ENCODE measurements at places on chromosomes 5 and 9.

- DNase-seq: no peak
These were observed 47.6 kb upstream of the MEGF10 start for GRCh38 chr5:127243011-127243410.

DNA sequence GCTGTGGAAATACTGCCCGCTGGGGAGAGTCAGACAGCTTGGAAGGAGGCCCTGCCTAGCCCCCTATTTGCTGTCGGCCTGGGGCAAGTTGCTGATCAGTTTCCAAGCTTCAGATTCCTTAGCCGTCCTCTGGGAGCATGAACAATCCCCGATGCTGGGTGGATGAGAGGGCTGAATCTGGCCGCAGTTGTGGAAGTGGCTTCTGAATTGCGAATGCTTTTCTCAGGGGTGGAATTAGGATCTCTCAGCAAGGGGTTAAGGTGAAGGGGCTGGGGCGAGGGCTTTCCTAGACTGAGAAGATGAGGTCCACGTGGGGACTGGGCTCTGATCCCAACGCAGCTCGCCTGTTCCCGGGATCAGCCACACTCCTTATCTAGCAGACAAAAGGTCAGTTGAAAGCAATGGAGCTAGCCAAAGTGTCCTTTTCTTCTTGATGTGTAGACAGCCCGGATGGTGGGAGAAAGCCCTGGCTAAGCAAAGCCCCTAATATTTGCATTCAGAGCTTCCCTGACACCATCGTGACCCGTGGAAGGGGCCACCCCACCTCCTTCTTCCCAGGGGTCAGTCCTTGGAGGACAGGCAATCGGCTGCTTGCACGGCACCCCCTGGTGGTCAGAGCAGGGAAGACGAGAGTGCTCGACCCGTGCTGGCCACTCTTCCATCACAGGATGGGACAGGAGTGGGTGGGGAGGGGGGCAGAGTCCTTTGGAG lies 54.9 kb downstream of the COL15A1 start:
- DNase-seq: no peak

- no peak for DNase-seq
These were observed 136.3 kb upstream of the RASEF start for GRCh38 chr9:83199240-83199639.

DNA sequence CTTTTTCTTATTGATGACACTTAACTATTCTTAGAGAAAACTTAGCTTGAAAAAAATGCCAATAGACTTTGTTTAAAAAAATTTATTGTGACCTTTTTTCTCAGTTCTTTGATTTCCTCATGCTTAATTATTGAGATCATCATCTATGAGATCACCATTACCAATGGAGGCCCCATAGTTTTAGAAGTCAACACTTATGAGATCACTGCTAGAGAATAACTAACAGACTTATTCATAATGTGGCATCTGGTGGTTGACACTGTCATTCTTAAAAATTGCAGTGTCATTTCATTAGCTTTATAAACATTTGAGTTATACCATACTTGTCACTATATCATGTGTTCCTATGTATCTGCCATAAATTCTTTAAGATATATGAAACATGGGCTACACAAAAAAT lies 14.9 kb upstream of the FEM1C start:
- no peak for DNase-seq

DNA sequence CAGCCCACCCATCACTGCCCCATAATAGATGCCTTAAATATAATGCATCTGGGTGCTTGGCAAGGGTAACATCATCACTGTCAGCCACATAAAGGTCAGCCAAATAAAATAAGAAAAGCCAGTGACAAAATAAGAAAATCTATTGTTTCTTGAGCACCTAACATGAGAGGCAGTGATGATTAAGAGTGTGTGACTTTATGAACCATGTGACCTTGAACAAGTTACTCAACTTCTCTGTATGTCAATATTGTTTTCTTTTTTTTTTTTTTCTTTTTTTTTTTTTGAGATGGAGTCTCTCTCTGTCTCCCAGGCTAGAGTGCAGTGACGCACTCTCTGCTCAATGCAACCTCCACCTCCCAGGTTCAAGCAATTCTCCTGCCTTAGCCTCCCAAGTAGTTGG lies 98.7 kb downstream of the CDK5RAP2 start:
- DNase-seq: no peak

- DNase-seq: no peak
These were observed 212.2 kb downstream of the PCSK1 start for GRCh38 chr5:96220610-96221390.

- no peak for DNase-seq
These were observed 98.5 kb downstream of the GABBR2 start for GRCh38 chr9:98610211-98610610.

DNA sequence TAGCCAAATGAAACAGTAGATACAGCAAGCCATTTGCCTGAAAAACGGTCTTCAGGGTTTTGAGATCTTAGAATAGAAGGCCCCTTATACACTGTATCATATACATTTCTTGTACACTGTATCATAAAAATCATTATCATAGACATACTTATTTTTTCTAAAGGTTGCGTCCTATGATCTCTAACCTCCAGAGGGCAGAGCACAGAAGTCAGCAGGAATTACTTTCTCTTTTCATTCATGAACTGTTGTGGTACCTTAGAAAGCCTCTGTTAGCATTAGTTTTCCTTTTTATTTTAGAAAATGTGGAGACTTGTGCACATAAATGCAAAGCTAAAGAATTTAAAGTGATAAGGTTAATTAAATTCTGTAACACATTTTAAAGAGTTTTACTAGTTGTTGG lies 115.4 kb downstream of the OXCT1 start:
- DNase-seq: no peak

DNA sequence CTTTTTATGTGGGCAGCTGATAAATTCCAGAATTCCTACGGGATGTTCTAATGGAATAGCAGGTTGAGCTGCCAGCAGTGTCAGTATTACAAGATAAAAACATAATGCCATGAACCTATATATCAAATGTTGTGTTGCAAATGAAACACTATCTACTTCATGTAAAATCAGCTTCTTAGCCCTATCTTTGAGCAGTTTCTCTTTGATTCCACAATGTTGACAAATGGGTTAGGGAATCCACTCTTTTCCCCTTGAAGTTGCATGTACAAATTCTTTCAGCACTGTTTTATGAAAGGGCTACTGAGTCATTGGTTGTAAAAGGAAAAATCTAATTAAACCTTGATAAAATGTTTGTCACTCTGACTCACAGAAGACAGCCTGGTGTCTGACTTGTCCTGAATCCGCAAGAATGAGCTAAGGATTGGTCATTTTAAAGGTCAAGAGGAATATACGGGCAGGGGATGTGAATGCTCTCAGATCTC lies 950.6 kb upstream of the NUDT12 start:
- no peak for DNase-seq

GRCh38 chr9:6631207-6631512 lies 14.4 kb downstream of the GLDC start:
- DNase-seq: no peak

DNA sequence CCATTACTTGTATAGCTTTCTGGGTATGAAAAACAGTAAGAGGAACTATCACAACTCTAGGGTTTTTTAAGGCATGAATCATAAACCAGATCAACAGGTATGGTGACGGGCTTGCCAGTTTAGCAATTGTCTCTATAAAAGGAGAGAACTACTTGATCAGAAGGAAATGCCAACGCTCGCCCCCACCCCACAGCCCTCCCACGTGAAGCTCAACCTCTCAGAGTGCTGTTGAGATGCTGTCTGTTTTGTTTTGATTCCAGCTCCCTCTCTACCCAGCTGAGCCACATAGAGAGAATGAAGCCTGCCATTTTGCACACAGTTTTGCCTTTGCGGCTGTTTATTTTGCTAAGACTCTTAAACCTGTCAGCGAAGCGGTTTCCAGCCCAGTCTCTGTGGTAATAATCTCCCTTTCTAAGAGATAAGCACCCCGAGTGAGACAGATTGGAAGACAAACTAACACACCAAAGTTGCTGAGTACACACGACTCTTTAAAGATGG lies 257.9 kb upstream of the ANKRD55 start:
- no peak for DNase-seq

DNA sequence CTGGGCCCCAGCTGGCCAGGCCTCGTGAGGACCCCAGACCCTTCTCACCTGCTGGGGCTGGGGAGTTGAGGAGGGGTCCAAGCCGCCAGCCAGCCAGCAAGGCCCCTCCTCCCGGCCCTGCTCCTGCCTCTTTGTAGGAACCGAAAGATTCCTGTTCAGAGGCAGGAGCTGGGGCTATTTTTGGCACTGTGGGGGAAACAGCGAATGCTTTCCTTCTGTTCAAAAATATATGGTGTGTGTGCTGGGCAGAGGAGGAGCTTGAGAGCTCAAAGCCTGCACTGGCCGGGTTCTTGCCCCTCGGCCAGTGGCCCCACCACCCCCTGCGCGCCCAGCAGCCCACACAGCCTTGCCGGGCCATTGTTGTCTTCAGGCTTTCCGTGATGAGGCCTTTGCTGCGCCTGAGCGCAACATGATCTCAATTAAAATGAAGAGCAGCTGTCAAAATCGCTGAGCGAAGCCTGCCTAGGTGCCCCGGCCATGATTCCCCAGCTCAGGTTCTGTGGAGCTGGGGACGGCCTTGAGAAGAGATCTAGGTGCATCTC lies 13.4 kb downstream of the NCS1 start:
- DNase-seq: no peak

GRCh38 chr9:113888336-113888735 lies 12.2 kb downstream of the ZNF618 start:
- no peak for DNase-seq

DNA sequence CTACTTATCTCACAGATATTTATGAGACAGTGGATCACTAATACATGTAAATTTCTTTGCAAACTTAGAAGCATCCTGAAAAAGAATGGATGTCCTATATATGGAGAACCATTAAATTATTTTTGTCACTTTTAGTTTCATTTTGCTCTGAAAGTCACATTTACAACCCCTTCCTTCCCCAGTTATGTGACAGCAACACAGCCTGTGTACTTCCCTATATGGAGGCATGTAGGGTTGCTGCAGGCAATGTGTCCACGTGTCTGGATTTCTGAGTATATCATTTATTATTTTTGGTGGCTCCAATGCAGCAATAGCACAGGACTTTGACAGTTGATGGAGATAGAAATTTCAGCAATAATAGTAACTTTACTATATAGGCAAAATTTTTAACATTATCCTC lies 156.4 kb downstream of the ST8SIA4 start:
- DNase-seq: no peak

- DNase-seq: no peak
These were observed 16.5 kb upstream of the QRFP start for GRCh38 chr9:130912932-130913598.

DNA sequence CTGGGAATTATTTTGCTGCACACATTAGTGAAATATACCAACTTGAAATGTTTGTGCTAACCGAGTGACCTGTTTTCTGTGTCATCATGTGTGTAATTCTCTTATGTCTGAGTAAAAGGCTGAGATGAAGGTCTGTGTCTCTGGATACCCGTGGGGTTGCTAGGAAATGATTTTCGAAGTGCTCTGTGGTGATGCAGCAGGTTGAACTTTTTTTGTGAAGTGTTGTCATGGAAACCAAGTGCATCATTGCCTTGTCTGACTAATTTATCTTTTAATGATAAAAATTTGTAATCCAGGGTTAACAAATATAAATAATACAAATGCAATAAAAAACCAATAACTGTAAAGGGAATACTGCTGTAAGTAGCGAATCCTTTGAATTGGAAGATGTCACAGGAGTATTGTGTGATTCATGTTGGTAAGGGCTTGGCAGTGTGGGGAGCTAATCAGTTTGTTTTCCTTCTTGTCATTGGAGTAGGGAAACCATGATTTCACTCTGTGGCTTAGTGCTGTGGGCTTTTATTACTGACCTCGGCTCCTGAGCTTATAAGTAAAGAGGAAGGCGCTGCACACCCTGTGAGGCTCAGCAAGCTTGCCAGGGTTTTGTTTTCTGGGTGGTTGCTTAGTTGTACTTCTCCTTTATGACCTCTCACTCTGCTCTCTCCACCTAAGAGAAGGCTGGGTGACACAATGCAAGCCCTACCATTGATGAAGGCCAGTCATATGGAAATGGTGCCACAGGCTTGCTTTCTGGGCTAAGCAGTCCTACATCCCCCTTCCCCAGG lies 22.3 kb downstream of the PDE8B start:
- DNase-seq: no peak

DNA sequence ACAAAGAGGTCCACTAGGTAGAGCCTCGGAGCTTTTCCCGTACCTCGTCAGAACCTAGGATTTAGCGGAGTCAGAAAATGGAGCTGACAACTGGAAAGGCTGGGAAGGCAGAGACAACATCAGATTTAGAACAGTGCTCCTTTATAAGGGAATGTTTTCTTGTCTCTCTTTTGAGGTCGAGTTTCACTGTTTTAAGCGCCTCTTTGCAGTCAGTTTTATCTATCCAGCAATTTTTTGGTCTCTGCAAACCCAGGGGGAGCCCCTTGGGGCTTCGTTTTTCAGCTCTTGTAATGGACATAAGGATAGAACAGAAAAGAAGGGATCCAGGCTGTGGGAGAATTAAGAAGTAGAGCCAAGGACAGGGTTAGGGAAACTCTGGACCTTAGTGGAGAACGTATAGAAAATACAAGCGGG lies 80.5 kb downstream of the FNBP1 start:
- no peak for DNase-seq

DNA sequence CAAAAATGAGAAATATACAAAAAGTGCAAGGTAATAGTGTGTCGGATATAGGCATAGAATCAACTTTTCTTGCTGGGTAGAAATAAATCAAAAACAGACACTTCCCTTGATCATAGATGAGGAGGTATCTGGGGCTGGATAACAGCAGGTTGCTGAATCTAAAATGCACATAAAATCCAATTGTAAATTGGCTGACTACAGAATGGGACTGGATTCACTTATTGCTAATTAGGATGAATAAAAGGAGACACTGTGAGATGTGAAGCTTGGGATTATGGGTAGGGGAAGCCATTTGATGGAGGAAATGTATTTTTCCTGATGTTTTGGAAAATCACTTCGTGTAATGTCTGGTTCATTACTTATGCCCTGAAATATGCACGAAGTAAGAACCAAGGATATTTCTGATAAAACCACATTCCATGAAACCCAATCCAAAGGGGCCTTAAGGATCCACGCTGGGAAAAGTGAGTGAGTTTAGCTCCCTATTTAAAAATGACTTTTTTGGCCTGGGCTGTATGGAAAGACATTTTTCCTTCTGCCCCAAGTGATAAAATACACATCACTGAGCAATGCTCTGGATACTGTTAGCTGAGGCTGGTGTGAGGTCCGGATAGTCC lies 136.1 kb downstream of the MARCHF11 start:
- no peak for DNase-seq

- DNase-seq: no peak
These were observed 81.2 kb downstream of the TTLL11 start for GRCh38 chr9:122011818-122012498.

GRCh38 chr9:134889386-134890154 lies 9.0 kb downstream of the FCN2 start:
- no peak for DNase-seq

GRCh38 chr9:121645003-121645402 lies 6.4 kb upstream of the DAB2IP start:
- DNase-seq: no peak

Measured in activated CD8-positive, alpha-beta memory T cell treated with anti-CD3 and anti-CD28 coated beads for 48 hours (primary cell).